NCI-H748 treated with DMSO at 0.1 percent for 48 hours (cell line): ENCODE measurements at places on chromosomes 4 and X.

GRCh38 chrX:105754286-105754964 lies 67.9 kb upstream of the NRK start:
- no peak for DNase-seq

- DNase-seq = no peak
Measured at GRCh38 chrX:153334654-153335295, 822 bp downstream of the ZNF275 start.

GRCh38 chr4:31071508-31072486 lies 351.6 kb downstream of the PCDH7 start:
- DNase-seq = no peak

GRCh38 chr4:3494462-3494871 lies 31.4 kb downstream of the DOK7 start:
- DNase-seq = no peak

- DNase-seq = no peak
Measured at GRCh38 chr4:181083757-181084361, 1159.3 kb upstream of the TENM3 start.

DNA sequence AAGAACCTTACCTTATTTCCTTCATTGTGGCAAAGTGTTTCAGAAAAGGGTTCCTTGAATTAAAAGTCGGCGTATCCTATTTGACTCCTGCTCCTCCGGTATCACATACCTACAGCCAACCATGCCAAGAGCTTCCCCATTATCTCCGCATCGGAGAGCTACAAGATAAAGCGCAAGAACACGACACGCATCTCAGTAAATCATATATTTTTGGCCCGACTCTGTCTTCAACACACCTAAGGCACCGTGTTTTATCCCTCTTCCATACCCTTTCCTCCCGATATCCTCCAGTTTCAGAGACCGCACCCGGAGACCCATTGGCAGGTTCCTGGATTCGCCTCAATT lies 497 bp upstream of the THAP9 start:
- peak; percentile 50 for DNase-seq

- no peak for DNase-seq
Measured at GRCh38 chr4:76639288-76639687, 204.3 kb downstream of the SHROOM3 start.
